ENCODE measurements at places on chromosomes 11 and 22.
A peak's percentile ranks its signal among the peaks of the same experiment; 100 is the strongest.

DNA sequence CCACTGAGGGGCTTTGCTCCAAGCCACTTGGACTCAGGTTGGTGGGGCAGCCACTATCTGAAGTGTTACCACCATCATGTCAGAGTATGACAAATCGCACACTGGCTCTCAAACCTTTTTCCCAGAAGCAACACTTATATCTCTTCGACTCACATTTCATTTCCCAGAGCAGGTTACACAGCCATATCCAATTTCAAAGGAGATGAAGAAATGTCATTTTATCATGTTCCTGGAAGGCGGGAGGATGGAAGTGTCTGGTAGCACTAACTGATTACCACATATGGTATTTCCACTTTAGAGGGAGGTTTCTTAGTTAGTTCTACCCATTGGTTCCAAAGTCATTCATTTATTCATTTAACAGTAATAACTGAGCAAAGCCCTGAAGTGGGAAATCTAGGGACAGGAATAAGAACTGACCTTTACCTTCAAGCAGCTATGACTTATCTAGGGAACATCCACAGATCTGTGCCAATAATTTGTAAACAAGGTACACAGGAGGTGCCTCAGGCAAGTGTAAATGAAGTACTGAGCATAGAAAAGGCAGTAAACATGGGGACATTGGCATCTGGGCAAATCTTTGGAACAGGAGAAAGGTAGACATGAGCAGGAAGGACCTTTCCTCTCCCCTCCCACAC is 54.9 kb upstream of the LRRC55 start:
- no peak for DNase-seq

- DNase-seq: no peak
These were observed 103.5 kb downstream of the USP35 start for GRCh38 chr11:78292109-78292803.

- DNase-seq: no peak
These were observed 107.3 kb downstream of the RPS6KA4 start for GRCh38 chr11:64466115-64466718.

- DNase-seq: no peak
These were observed 13.1 kb downstream of the FXYD6 start for GRCh38 chr11:117863383-117863782.

GRCh38 chr11:786235-787083 is 3.4 kb downstream of the CEND1 start:
- no peak for DNase-seq

DNA sequence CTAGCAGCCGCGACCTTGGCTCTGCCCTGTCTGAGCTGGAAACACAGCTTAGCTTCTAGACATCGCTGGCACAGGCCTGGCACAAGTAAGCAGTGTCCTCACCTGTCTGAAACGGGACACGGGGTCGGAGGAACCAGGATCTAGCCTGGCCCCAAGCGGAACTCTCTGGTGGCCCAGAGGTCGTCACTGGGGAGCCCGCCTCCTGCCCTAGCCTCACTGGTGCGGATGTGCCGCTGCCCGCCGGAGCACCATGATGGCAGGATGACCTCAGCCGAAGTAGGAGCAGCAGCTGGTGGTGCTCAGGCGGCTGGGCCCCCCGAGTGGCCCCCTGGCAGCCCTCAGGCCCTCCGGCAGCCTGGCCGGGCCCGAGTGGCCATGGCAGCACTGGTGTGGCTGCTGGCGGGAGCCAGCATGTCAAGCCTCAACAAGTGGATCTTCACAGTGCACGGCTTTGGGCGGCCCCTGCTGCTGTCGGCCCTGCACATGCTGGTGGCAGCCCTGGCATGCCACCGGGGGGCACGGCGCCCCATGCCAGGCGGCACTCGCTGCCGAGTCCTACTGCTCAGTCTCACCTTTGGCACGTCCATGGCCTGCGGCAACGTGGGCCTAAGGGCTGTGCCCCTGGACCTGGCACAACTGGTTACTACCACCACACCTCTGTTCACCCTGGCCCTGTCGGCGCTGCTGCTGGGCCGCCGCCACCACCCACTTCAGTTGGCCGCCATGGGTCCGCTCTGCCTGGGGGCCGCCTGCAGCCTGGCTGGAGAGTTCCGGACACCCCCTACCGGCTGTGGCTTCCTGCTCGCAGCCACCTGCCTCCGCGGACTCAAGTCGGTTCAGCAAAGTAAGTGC is 871 bp downstream of the SLC35E4 start:
- no peak for DNase-seq

DNA sequence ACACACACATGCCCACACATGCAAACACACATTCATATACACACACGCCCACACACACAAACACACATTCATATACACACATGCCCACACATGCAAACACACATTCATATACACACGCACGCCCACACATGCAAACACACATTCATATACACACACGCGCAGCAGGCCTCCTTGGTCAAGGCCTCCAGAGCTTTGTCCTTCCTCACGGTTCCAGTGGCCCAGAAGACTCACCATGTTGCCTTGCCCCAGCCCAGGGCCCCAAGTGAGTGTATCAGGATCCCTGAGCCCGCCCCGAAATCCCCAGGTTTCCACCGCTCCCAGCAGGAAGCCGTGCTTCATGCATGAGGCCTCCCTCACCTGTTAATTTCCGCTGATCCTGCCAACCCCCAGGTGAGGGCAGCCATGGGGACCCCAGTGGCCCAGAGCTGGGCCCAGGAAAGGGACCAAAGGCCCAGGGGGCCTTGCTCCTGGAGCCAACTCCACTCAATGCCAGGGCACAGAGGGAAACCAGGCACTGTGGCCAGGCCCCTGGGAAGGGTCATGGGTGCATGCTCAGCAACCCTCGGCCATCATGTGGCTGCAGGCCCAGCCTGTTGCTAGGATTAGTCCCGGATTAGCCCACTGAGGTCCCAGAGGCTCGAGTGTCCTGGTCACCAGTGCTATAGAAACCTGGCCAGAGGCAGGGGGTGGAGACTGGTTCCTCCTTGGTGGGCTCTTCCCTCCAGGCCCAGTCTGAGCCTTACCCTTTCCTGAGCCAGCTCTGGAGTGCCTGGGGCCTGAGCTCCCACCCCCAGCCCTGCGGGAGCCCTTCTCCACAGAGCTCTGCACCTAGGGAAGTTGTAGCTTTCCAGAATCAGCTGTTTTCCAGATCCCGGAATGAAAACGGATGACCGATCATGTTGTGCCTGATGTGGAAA is 34.4 kb downstream of the IGF2 start:
- no peak for DNase-seq

DNA sequence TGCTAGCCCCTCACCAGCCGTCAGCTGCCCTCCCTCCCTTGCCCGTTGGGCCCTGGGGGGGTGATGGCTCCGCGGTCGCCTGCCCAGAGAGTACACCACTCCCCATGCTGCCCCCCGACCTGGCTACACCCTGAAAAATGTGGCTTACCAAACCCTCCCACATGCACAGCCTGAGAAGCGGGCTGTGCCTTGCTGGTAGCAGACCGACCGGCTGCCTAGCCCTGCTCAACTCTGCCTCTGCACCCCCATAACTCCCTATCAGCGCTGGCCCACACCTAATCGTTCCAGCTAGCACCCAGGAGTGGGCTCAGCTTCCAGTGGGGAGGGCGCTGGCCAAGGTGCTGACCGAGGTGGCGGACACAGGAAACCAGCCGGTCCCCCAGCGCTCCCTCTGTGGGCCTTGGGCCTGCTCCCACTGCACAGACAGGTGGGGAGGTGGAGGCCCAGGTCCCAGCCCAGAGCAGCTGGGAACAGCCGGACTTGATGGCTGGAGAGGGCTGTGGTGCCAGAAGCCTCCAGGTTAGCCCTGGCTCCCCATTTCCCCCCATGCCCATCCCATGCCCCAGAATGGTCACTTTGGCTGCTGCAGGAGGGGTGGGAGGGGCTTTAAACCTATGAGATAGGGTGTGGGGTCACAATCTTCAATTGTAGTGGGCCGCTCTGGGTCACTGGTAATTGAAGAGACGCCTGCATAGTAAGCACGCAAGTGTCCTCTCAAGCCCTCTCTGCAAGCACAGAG is 32.1 kb upstream of the PRODH start:
- DNase-seq: no peak

DNA sequence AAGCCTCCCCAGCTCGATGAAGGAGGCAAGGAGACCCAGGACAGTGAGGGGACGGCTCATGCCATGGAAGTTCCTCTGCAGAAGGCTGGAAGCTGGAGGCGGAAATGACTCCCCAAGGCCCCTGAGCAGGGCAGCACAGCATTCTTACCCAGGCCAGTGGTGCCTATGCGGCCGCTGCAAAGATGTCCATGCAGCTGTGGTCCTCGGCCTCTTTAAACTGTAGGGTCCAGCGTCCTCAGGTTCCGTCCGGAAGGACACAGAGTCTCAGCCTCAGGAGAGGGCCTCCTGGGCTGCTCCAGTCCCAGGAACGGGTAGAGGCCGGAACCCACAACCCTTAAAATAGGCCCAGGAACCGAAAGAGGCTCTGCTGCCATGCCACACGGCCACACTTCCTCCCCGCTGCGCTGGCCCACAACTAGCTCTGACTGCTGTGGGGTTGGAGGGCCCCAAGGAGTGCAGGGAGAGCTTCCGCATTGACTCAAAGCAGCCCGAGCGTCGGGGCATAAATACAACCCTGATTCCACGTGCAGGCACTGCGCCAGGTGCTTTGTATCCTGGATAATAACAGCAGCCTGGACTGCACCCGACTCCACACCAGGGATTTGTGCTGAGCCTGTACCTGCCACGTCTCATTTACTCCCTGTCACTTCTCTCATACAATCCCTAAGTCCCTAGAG is 5.5 kb downstream of the KIAA0930 start:
- DNase-seq: no peak

- DNase-seq: no peak
These were observed 309.2 kb downstream of the ST3GAL4 start for GRCh38 chr11:126664643-126665042.

DNA sequence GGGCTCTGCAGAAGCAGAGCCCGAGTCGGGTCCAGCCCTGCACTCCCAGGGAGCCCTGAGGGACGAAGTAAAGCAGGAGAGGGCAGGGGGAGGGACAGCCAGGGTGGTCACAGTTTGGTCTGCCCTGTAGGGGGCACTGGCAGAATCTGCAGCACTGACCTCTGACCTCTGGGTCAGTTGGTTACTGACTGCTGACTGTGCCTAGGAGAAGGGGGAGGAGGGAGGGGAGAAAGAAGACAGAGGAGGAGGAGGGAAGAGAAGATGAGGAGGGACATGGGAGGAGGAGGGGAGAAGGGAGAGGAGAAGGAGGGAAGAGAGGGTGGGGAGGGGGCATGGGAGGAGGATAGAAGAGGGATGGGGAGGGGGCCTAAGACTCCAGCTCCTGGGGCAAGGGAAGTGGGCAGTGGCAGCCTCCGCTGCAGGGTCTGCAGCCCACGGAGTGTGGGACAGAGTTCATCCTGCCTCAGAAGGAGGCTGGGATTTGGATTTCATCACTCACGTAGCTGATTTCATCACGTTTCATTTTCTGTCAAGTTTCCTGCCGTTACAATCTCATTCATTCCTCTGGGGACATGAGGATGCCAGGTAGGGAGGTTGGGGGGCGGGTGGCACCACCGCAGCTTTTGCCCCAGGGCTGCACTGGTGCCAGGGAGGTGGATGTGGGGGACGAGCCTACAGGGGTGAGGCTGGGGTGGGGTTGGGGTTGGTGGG is 55.2 kb downstream of the FLRT1 start:
- peak; percentile 55 for DNase-seq
